NCI-H446 treated with DMSO at 0.1 percent for 48 hours (cell line): ENCODE measurements at places on chromosomes 2 and 18.
A peak's percentile ranks its signal among the peaks of the same experiment; 100 is the strongest.

DNA sequence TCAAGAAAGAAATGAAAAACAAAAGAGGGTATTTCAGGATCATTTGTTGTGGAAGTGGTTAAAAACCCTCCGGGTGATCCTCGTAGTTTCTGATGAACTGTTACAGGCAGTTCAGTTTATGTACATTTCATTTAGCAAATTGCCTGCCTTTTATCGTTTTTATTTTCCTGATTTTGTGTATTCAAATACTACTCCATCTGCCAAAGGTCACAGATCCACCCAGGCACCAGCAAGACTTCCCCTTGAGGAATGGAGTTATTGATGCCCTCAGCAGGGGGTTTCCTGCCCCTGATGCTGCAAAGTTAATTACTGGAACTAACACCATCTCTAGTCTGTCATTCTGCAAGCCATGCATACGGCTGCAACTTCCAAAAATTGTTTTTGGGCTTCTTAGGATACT lies 641.9 kb downstream of the SLC4A3 start:
- peak; percentile 38 for DNase-seq

GRCh38 chr2:69192176-69192945 lies 179.4 kb downstream of the ANTXR1 start:
- no peak for DNase-seq

- no peak for DNase-seq
These were observed 14.5 kb downstream of the CERS6 start for GRCh38 chr2:168470320-168471162.

DNA sequence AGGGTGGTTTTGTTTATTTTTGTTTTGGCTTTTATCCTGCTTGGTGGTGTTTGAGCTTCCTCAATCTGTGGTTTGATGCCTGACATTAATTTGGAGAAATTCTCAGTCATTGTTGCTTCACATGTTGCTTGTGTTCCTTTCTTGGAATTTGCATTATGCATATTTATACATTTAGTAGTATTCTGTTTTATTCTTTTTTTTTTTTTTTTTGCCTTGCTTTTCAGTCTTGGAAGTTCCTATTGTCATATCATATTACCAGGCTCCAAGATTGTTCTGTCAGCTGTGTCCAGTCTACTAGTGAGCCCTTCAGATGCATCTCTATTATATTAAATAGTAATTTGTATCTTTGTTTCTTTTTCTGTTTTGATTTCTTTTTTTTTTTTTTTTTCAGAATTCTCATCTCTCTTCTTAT lies 77.0 kb downstream of the EPC2 start:
- no peak for DNase-seq

DNA sequence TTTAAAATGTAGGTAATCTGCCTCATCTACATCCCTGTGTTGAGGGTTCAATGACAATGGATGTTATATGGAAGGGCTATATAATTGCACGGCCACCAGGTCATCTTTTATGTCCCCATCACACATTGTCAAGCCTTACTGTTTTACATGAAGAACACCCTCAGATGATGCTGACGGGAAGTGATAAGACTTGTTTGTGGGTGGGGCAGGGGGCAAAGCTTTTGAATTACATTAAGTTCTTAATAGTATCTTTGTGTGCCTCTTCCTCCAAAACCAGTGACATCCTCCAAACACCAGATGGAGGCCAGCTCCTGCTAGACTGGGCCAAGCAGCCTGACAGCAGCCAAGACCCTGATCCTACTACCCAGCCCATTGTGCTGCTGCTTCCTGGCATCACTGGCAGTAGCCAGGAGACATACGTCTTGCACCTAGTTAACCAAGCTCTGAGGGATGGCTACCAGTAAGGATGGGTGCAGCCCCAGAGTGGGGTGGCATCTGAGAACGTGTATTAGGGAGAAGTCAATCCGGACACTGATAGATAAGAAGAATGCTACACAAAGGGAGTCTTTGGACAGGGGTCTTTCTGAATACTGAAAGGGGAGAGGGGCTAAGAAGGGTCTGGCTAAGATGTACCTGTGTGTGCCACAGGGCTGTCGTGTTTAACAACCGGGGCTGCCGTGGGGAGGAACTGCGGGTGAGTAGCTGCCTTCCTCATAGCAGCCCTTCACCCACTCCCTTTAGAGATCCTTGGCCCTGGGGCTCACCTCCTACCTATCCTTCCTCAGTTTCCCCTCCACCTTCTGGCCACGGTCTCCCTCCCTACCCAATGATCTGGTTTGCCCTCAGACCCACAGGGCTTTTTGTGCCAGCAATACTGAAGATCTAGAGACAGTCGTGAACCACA lies 5.3 kb downstream of the ABHD1 start:
- no peak for DNase-seq

DNA sequence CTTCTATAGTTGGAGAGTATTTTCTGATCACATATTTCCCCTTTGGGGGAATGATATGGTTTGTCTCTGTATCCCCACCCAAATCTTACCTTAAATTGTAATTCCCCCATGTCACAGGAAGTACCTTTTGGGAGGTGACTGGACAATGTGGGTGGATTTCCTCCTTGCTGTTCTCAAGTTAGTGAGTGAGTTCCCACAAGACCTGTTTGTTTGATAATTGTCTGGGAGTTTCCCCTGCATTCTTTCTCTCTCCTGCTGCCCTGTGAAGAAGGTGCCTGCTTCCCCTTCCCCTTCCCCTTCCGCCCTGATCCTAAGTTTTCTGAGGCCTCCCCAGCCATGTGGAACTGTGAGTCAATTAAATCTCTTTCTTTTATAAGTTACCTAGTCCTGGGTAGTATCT lies 222.7 kb upstream of the SLC39A10 start:
- DNase-seq, result no peak

GRCh38 chr2:59703796-59704195 lies 849.7 kb downstream of the BCL11A start:
- no peak for DNase-seq
